Stimulated activated CD4-positive, alpha-beta T cell treated with anti-CD3 and anti-CD28 coated beads, Interleukin-12 subunit alpha, Interleukin-12 subunit beta, amount 100 ng/mL, for 24 hours (primary cell): ENCODE measurements at places on chromosomes 11 and 22.

DNA sequence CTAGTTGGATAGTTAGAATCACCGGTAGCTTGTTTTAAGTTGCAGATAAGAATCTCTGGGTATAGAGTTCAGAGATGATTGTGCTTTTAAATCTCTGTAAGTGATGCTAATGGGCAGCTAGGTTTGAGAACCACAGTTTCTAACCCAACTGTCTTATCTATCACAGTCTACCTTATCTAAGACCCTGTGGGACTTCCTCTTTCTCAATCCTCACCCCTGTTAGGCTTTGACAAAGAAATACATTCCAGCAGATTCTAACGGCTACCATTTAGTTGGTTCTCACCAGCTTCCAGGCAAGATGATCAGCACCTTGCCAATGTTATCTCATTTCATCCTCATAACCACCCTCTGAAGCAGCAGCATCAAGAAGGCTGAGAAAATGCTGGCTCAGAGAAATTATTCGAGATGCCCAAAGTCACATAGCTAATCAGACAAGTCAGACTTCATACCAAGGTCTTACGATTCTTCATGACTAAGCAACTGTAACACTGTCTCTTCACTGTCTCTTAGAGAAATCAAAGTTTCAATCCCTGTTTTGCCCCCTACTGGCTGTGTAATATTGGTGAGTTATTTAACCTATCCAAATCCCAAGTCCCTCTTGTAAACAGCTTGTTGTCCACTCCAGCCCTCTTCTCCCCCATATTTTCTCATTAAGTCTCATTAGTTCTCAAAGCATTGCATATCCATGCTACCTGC lies 192.4 kb upstream of the API5 start:
- no peak for DNase-seq

GRCh38 chr11:65551572-65552387 lies 6.4 kb downstream of the LTBP3 start:
- peak; percentile 47 for DNase-seq

GRCh38 chr11:14269692-14270573 lies 89.0 kb downstream of the RRAS2 start:
- no peak for DNase-seq

- DNase-seq, result no peak
Observed at GRCh38 chr11:121839781-121840180, 276.2 kb downstream of the BLID start.

GRCh38 chr11:71995726-71996291 lies 2.9 kb upstream of the IL18BP start:
- DNase-seq, result no peak

DNA sequence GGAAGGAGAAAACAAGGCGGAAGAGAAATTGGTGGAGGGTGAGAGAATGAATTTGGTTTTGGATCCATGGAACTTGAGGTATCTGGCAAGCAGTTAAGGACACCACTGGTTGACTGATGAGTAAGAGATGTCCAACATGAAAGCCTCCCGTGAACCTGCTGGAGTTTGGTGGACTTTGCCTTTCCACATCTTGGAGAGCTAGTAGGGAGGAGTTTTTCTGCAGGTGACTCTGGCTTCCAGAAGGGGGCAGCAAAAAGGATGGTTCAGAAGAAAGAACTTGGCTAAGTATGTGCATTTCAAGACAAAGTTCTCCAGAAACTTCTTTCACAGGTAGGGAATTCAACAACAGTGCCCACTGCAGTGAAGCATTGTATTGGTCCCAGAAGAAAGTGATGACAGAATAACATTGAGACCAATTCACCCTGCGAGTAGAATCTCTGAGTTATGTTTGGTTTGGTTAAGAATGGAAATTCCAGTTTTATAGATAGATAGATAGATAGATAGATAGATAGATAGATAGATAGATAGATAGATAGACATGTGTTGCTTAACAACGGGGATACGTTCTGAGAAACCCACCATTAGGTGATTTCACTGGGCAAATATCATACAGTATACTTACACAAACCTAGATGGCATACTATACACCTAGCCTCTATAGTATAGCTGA lies 28.5 kb downstream of the DCDC1 start:
- no peak for DNase-seq

GRCh38 chr22:28934026-28934425 lies 50.7 kb downstream of the ZNRF3 start:
- DNase-seq, result no peak

DNA sequence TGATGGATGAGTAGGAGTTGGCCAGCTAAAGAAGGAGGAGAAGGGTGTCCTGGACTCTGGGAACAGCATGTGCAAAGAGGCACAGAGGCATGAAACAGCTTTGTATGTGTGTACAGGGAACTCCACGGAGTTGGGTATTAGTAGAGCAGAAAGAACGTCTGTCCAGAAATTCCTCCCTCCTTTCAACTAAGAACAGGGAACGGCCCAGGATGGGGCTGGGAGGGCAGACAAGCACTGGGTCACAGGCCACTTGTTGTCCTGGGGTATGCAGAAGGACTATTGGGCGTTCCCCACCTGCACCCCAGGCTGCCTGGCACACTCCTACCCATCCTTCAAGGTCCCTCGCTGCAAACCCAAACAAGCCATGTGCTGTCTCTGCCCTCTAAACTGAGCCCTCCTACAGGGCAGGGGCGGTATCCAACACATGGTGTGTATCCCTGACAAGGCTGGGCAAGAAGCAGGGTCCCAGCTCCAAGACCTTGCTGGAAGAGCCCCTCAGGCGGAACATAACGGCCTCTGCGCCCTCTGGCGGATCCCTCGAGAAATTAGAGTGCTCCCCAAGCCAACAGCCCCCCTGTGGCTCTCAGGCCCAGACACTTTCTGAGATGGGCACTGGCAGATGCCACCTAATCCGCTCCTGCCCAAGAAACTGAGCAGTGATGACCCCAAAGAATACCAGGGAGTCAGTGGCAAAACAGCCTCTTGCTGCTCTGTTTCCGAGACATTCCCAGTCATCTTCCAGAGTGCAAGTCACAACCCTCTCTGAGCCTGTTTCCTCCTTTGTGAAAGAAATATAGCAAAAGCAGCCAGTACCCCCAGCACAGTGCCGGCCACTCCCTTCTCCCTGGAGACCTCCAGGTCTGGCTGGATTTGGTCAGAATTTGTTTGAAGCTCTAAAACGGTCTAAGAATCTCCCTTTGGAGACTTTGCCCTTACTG lies 1.6 kb upstream of the ELFN2 start:
- peak; percentile 54 for DNase-seq

DNA sequence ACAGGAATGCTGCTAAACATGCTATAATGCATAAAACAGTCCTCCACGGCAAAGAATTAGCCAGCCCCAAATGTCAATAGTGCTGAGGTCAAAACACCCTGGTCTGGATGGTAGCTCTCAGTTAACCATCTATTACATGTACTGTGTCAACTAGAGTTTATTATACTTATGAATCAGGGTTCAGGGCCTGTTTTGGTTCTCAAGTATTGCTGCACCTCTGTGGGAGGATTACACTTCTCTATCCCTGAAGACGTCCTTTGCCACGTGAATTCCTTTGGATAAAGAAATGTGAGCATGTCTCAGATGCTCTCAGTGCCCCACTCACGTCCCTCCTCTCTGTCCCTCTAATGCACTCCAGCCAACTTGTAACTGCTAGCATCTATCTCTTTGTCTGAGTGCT lies 53.4 kb downstream of the SLC1A2 start:
- no peak for DNase-seq

DNA sequence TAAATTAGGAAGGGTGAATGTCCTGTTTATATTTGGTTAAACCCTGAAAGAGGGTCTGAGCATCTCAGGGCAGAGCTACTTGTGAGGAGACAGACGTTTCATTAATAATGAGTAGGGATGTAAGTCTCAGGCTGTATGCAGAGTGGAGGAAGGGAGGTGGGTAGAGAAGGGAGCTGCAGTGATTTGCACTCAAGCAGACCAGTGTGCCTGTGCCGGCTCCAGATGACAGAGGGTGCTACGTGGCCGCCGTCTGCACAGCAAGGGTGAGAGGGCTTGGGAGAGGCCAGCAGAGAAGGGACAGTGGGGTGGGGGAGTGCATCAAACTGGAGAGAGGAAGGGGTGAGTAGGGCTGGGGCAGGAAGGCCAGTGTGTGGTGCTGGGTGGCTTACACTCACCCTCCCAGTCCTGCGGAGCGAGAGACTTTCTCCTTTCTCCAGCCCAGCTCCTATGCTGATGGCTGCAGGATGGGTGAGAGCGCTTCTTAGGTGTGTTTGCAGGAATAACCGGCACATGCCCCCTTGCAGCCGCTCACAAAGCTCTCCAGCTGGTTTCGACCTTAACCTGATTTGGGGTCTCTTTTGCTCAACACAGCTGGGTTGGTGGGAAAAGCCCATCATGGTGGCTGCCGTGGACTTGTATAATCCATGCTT lies 130.6 kb downstream of the ST3GAL4 start:
- no peak for DNase-seq

DNA sequence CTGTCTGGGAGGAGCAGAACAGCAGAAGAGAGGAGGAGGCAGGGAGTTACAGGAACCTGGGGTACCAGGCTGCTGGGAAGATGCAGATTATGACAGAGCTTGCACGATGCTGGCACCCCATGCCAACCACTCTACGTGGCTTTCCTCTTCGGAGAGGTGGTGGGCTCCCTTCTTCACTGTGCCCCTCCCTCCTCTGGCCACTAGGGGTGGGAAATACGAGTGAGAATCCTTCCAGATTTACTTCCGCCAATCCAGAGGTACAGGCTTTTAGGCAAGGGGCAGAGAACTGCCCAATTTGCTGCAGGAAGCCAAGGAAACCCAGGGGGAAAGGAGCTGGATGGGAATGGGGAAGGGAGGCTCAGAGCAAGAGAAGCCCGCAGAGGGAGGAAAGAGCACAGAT lies 12.3 kb downstream of the HYOU1 start:
- DNase-seq, result no peak

GRCh38 chr11:126421271-126421671 lies 65.8 kb downstream of the ST3GAL4 start:
- no peak for DNase-seq

DNA sequence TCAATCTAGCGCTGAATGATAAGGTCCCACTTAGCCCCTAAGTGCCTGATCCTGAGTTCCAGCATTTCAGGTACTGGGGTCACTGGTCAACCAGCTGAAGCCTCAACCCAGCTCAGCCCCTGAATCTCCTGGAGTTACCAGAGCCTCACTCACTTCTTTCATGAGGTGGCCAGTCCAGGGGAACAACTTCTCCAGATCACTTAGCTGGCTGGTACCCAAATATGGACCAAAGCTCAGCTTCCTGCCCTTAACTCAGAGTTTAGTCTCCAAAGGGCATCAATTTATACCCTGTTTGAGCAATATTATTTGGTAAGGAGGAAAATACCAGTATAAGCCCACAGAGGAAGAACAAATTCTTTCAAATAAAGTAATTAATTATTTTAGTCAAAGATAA lies 105.6 kb downstream of the SLC1A2 start:
- DNase-seq, result no peak

DNA sequence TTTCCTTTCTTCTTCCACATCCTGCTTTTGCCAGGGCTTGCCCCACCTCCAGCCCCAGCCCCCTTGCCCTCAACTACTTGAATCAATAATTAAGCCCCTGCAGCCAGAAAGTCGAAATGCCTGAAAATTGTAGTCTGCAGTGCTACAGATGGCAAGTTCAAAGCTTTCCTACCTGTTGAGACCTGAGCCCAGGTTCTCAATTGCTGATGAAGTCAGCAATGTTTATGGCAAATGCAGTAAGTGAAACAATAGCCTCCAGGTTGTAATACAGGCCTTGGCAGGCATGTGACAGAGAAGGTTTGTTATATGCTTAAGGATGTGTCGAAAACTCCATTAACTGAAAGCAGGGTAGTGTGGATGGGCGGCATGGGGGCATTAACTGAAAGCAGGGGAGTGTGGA lies 181.1 kb upstream of the SESN3 start:
- DNase-seq, result no peak

GRCh38 chr22:39859903-39860588 lies 33.5 kb downstream of the ENTHD1 start:
- no peak for DNase-seq

DNA sequence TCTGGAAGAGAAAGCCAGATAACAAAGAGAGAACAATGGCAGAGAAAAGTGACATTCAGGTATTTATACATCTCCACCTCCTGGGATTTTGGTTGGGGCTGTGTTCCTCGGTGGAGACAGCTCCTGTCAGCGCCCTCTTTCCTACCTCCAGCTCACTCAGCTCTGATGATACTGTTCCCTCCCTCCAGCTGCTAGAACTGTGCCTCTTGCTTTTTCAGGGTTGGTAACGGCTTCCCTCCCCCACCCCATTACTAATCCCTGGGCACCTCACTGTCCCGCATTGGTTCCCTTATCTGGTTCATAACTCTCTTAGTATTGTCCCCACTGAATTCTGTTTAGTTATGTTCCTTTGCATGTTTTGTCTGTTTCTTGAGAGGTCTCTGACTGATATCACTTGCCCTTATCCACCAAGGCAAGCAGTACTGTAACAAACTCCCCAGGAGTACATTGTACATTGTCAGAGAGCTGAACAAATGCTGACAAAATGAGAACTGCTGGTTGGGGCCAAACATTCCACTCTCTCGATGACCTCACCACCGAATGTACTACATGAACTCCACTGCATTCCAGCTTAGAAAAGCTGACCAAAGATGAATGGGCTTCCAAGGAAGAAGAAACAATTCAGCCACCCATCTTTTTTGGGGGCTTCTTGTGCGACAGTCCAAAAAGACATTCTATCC lies 5.7 kb upstream of the FBXO3 start:
- no peak for DNase-seq

DNA sequence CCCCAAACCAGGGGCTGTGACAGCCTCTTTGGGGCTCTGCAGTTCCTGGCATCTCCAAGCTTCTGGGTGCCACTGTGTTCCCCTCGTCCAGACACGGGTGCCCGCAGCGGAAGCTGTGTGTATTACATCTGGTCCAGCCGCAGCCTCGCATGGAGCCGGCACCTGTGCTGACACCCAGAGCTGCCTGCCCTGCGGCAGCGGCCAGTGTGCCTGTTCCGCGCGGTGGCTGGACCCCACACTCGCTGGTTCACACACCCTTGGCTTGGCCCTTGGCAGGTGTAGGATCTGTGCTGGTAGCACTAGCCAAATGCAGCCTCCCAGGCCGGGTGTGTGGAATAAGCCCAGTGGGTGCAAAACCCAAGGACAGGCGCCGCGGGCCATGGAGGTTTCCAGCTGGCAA lies 24.5 kb upstream of the RNASEH2C start:
- DNase-seq, result no peak
